ENCODE measurements at places on chromosomes 16 and 17.
A peak's percentile ranks its signal among the peaks of the same experiment; 100 is the strongest.

DNA sequence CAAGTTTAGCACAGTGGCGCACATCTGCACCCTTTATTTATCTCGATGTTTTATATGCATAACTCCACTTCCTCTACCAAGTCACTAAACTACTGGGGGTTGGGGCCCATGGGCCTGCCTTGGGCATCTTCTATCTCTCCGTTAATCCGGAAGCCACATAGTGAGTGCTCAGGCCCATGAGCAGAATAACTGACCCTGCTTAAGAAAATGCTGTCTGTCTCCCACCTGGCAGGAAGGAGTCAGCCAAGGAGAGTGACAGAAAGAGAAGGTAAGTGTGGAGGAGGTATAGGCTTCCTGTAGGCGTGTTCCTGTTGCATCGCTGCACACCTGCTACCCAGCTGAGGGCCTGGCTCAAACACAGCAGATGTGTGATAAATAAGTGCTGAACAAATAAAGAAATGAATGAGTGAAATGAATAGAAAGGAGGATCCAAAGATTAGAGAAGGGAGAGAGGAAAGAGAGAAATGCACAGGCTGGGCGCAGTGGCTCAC, 320.1 kb downstream of the SLC39A11 start:
- DNase-seq = no peak

- no peak for DNase-seq
These were observed 54.0 kb downstream of the TMEM132E start for GRCh38 chr17:34633351-34633750.

DNA sequence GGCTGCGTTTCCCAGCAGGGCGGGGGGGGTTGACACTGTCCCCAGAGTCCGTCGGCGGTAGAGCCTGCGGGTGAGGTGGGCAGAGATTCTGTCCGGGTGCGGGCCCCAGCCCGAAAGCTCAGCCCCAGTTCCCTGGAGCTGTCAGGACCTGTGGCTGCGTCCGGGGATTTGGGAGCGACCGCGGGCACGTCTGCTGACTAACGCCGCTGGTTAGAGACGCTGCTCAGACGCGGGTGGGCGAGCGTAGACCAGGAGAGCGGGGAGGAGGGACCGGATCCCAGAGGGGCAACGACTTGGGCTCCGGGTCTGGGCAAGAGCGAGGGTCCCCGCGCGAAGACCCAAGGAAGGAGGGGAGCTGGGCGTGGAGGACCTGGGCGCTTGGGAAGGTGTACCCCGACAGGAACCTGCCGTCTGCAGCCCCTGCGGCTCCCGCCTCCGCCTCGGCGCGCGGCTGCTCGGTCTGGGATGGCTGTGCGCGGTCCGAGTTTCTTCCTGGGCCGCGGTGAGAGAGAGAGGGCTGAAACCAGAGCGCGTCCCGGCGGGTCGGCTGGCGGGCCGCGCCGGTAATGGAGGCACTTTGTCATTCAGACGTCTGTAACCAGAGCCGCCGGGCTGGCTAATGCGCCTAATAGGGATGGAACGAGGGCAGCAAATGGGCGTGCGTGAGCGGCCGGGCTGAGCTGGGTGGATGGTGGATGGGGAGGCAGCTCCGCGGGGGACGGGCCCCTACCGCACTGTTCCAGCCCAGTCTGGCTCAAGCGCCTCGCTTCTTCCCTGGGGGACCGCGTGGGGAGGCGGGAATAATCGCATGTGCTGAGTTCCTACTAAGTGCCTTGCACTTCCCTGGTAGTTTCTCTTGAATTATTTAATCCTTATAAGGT, 2.3 kb downstream of the NGFR start:
- DNase-seq = no peak

DNA sequence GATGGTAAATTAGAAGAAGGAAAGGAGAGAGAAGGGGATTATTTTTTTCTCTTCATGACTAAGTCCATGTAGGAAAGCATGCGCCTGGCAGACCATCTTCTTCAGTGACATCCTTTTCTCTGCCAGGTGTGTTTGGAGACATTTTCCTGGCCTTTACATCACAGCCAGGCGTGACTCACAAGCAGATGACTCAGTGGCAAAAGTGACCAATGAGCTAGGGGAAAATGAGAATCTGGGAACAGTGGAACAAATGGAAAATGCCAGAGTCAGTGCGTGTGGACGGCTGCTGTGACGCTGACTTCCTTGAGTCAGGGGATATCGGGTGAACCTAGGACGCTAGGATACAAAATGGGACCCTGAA, 9.4 kb downstream of the KIAA0513 start:
- DNase-seq = peak; percentile 81

DNA sequence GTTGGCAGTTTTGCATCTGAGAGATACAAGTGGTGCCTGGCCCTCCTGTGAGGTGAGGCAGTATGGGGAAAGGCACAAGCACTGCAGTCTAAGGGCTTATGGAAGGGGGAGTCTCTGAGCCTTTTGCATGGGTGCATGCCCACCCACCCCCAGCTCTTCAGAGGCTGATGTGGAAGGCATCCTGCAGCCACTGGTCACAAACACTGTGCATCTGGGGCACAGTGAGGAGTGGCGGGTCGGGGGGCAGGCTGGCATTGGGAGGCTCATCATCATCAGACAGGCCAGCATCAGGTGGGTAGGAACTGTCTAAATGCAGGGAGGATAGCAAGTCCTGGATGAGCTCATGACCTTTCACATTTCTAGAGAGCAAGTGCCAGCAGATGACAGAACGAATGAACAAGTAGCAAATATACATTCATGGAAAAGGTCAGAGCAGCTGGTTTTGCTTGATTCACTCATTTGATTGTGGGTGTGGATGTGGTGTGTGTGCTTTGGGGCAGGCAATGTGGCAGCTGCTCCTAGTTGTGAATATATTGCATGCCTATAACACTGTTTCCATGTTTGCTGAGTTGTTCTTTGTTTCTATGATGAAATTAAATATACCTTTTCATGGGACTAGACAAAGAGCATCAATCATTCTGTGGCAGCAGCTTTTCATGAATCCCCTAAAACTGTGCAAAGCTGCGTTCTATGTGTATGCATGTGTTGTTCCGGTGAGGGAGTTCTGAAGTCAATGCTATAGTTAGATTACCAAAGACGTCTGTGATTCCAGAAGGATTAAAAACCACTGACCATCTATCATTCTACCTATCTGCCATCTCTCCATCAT, 29.2 kb downstream of the TRIM25 start:
- no peak for DNase-seq

DNA sequence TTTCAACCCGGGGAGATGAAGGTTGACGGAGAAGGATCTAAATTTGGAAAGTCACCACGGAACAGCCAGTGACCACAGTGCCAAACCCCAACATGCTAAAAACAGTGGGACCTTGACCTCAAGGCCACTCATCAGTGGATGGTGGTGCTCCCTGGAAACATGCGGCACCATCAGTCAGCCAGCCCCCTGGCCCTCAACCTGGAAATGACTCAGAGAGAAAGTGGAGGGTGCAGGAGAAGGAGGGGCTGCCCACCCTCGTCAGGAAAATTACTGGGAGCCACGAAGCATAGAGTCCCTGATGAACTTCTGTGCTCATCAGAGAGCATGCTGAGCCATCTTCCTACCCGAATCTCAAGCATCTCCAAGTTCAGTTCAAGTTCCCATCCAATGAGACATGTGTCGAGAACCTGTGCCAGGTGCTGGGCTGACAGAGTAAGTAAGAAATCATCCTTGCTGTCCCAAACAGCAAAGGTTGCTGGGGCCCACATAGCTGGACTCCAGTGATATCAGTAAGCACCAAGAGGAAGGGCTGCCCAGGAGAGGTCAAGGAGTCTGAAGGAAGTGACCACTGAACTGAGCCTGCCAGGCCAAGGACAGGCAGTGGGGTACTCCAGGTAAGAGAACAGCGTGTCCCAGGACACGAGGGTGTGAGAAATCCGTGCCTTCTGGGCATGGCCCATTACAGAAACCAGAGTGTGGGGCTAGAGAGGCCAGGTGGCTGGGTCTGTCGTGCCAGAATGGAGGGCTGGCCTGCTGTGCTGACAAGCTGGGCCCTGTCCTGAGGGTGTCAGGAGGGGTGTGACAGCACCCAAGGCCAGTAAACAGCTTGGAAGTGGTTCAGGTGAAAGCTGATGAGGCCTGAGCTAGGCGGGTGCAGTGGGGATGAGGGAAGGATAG, 5.2 kb downstream of the PECAM1 start:
- no peak for DNase-seq

DNA sequence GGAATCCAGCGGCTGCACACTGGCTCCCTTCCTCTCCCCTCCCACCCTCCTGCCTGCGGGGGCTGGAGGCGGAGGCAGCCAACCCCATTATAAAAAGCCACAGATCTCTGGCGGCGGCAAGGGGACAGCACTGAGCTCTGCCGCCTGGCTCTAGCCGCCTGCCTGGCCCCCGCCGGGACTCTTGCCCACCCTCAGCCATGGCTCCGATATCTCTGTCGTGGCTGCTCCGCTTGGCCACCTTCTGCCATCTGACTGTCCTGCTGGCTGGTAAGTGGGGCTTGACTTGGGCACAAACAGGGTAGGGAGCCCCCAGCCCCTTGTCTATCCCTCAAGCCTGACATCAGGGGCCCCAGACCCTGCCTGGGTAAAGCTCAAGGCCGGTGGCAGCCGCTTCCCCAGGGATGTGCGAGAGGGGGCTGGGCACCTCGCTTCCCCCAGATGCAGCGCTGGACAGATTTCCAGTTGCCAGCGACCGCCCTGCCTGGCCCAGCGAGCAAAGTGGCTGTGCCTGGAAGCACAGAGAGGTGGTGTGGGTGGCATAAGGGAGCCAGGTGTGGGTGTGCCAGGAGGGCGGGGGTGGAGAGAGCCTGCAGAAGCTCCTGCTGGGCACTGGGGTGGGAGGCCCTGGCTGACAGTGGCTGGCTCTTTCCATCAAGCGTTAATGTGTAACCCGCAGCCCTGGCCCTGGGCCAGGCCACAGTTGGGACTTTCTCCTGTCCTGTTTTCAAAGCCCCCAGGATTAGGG, at the start of gene CX3CL1:
Gene CX3CL1 (plus strand): TSS at position 119 of the 745 bp plus-strand sequence. CDS start 79 bp downstream, at position 198.
- DNase-seq = no peak

DNA sequence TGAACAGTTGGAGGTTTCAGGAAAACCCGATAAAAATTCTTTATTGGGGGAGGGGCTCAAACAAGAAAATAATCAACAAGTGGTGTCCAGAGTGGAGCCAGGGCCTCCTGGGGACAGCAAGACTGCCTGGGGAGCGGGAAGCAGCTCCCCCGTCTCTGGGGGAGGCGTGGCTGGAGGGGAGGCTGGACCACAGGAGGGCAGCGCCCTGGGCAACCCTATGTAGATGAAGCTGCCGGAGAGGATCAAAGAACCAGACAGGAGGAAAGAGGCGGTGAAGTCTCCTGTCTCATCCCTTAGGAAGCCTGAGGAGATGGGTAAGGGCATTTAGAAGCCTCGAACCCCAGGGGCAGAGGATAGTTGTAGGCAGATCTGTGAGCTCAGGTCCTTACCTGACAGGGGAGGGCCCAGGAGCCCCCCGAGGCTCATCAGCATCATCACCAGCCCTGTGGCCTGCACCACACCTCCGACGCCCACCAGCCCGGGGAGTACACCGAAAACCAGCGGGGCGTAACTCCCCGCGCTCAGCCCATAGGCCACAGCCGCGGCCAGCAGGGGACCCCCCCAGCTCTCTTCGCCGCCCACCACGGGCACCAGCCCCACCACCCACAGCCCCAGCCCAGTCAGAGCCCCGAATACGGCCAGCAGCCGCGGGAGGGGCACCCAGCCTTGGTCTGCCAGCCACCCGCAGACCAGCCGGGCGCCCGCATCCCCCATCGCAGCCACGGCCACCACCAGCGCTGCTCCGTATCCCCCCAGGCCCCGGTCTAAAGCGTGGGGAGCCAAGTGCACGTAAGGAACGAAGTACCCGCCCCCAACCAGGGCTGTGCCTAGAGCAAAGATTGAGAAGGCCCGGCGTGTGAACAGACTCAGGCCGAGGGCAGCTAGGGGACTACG, 2.0 kb downstream of the SLC16A11 start:
- no peak for DNase-seq

DNA sequence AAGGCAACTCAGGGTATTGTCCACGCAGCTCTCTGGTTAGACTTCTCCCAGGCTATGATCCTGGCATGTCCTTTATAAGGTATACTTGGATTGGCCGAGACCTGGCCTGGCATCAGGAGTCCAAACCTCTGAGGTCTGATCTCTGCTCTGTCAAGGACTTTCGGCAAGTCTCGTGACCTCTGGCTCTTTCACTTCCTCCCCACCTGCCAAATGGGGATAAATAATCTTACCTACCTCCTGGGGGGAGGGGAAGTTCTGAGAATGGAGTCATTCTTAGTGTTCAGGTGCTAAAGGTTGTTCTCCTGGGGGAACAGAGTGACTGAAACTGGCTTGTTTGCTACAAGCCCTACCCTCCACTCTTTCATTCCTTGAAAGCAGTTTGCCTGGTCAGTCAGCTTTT, 7.6 kb downstream of the ATXN1L start:
- no peak for DNase-seq

DNA sequence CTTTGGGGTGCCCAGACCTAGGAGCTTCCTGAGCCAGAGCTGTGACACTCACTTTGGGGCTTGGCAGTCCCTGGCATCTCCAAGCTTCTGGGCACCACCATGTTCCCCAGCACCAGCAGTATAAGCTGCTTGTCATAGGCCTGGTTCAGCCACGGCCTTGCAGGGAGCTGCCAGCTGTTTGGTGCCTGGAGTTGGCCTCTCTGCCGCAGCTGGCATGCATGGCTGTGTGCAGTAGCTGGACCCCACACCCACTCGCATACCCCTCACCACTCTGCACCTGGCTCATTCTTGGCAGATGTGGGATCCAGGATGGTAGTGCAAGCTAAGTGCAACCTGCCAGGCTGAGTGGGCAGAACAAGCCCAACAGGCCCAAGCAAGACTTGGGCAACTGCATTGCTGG, 73.4 kb upstream of the BRD7 start:
- no peak for DNase-seq

- DNase-seq = no peak
These were observed 1.9 kb downstream of the NOD2 start for GRCh38 chr16:50695017-50696000.

Measured in RWPE2 (cell line).